ENCODE measurements at places on chromosomes 13 and 19. TPM values are rescaled to one million over a fixed set of nuclear protein-coding genes. Genes with fewer than 3 reads are reported as not detected.
A peak's percentile ranks its signal among the peaks of the same experiment; 100 is the strongest.

GRCh38 chr13:28568286-28568685 lies 73.4 kb upstream of the FLT1 start:
- DNase-seq: peak; percentile 39

DNA sequence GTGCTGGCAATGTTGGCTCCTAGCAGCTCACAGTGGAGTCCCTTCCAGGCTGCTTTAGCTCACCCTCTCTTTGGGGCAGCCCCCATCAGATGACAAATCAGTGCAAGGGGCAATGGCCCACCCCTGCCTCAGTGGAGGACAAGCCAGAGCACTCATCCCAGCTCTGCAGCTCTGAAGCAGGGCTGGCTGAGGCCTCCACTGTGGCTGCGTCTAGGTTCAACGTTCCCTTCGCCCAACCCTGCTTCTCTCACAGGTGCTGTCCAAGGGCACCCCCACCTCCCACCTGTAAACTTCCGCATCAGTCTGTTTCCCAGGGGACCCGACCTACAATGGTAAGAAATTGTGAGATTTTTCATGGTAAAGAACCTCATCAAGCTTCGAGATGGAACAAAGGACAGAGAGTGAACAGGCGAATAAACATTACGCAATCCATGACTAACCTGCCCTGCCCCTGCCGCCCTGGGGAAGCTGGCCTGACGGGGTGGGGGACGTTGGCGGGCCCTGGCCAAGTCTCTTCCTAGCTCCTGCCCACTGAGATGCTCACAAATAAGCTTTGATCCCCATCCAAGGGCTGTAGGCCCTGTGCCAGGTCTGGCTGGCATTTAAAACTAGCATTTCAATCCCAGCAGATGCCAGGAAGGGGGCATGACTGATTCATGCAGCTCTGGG lies 40.5 kb downstream of the DZIP1 start:
- no peak for DNase-seq

Gene NLRP9
- not detected for polyA plus RNA-seq

DNA sequence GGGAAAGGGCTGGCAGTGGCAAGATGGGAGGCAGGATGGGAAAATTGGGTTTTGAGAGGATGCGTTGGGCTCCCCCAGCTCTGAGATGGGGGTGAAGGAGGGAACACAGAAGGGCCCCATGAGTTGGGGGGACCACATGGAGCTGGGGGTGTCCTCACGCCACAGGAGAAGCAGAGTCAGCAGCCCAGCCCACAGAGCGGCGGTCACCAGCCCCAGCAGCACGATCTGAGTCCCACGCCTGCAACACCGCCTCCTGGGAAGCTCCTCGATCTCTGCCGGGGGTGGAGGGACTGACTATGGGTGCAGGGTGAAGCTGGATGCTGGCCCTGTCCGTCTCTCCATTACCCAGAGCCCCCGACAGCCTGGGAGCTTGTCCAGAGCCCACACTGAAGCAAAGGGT lies 3.3 kb downstream of the FCER2 start:
- no peak for DNase-seq

- no peak for DNase-seq
Observed at GRCh38 chr19:54042989-54043388, 20.7 kb downstream of the VSTM1 start.

Gene POU2F2
- polyA plus RNA-seq: 1.3 TPM

GRCh38 chr19:4712771-4713170 lies 10.9 kb downstream of the DPP9 start:
- no peak for DNase-seq

Gene SYNGR4
- polyA plus RNA-seq: not detected

GRCh38 chr13:47459512-47459911 lies 541.6 kb downstream of the SUCLA2 start:
- no peak for DNase-seq

DNA sequence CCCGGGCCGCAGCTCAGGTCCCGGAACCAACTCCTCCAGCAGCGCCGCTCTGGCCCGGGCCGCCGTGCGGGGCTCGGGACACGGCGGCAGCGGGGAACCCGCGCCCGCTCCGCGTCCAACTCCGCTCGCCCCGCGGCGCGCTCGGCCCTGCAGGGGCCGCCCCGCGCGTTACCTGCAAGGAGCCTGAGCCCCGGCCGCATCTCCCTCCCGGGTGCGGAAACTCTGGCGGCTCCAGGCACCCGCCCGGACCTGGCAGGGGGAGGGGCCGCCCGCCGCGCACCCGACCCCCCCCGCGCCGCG lies at the start of gene TMTC4:
Gene TMTC4, minus strand, starts transcription at position 224 of the 300 bp plus-strand sequence. CDS start 4,433 bp downstream, outside the sequence.
- no peak for DNase-seq

Gene CEACAM20
- polyA plus RNA-seq: not detected

Gene ZNF442
- 2.1 TPM for polyA plus RNA-seq

Gene ALOX5AP
- 15.4 TPM for polyA plus RNA-seq

DNA sequence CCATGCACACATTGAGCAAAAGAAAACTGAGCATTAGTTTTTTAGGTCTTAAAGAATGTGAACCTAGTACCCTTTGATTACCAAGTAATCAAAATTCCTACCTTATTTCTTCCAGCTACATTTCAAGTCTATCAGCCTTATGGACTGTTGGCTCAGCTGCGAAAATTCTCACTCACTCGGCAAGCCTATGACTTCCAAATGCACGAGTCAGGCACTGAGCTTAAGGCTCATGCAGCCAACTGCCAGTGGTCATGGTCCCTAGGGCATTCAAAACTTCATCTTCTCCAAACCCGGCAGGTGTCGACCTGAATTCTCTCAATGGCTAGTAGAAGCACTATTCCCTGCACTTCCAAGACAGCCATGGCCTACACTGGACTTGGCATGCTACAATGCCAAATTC lies 41.2 kb downstream of the RUBCNL start:
- DNase-seq: no peak

DNA sequence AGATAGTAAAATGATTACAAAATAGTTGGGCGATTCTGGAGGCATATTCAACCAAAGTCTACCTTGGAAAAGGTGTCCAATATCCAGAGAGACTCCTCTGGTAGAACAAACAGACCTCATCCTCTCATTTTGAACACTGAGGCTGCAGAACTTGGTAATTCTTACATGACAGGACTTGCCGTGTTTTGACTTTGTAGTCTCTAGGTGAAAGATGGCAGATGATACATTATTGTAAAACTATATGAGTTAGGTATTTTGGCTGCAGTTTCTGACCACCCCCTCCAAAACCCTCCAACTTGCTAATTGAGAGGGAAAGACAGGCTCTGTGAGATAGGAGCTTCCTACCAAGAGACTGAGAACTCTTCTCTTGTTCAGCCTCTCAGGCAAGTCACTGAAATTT lies 22.6 kb downstream of the SAE1 start:
- no peak for DNase-seq

Gene C13orf42
- 0.24 TPM for polyA plus RNA-seq
